ENCODE measurements at places on chromosomes 6 and 20.

GRCh38 chr6:36694616-36695015, 3.0 kb upstream of the RAB44 start:
- DNase-seq = no peak

GRCh38 chr6:157990321-157991066, 8.8 kb downstream of the SYNJ2 start:
- no peak for DNase-seq

- no peak for DNase-seq
Observed at GRCh38 chr6:75997696-75998095, 74.8 kb downstream of the IMPG1 start.

GRCh38 chr6:3330199-3330598, 71.5 kb downstream of the PSMG4 start:
- DNase-seq = no peak

- no peak for DNase-seq
Observed at GRCh38 chr6:149938571-149939355, 3.1 kb upstream of the ULBP2 start.

All from NCI-H2107 (cell line).